ENCODE measurements at places on chromosomes 7 and 10. TPM values are rescaled to one million over a fixed set of nuclear protein-coding genes. Genes with fewer than 3 reads are reported as not detected.

Gene CHAT
- 7.4 TPM for total RNA-seq

Gene JAKMIP3
- total RNA-seq: 4.9 TPM

Gene SORCS1
- total RNA-seq: 25.6 TPM

Gene NACAD
- total RNA-seq: 6.8 TPM

Gene TAS2R3
- 17.0 TPM for total RNA-seq

Gene PRR15
- total RNA-seq: not detected

Gene OR2A42
- 0.45 TPM for total RNA-seq

Gene SPDYE16
- total RNA-seq: 0.27 TPM

Gene TMEM196
- total RNA-seq: 12.9 TPM

Gene AGR3
- total RNA-seq: not detected

DNA sequence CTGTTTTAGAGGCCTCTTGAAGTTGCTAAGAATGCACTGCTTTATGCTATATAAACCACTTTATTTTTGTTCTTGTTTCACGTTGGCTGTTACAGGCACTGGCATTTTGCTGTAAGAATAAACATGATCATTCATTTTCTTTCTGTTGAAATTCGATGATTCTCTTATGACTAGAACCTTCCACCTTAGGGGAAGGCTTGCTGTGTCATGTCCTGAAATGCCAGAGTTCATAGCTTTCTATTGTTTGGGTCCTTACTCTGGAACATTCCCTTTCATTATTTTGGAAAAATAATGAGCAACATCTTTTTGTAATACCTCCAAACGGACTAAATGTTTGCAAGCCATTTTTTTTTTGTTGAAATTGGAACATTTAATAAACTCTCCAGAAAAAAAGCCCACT lies 495.1 kb upstream of the POT1 start:
- DNase-seq: no peak

DNA sequence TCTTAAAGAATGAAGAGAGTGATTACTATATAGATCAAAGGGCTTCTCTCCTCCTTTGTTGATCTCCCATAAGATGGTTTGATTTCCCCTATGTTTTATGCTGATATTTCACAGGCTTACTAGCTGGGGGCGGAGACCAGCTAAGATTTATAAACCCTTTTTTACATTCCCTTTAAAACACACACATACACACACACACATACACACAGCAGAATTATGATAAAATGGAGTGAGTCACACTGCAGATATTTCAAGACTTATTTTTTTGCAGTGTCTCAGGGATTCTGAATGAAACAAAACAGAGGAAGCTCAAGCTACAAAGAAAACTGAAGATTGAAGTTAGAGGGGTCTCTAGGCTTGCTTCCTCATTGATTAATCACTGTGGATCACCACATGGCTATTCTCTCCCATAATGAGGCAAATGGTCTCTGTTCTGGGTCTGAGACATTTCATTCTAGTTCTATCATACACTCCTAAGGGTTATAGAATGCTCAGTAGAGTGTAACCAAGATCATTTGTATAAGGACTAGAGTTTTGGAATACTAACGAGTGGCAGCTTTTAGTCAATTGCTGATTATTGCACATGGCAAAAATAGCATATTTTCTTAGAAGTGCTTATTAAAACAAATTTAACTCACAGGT lies 18.6 kb downstream of the INA start:
- DNase-seq: no peak

DNA sequence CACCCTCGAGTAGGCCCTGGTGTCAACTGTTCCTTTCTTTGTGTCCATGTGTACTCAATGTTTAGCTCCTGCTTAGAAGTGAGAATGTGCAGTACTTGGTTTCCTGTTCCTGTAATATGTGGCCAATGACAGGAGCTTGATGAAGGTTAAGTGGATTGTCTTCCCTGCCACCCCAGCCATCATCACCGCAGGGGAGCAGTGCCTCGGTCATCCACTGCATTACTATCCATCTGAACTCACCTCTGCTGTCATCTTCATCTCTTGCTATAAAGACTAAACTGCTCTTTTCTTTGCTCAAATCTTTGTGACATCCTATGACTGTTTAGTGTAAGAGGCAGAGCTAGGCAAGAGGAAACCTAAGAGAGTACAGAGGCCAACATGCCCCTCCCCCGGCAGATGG lies 15.6 kb downstream of the ITIH2 start:
- no peak for DNase-seq

GRCh38 chr10:6108631-6109443 lies 20.0 kb downstream of the RBM17 start:
- peak; percentile 33 for DNase-seq

DNA sequence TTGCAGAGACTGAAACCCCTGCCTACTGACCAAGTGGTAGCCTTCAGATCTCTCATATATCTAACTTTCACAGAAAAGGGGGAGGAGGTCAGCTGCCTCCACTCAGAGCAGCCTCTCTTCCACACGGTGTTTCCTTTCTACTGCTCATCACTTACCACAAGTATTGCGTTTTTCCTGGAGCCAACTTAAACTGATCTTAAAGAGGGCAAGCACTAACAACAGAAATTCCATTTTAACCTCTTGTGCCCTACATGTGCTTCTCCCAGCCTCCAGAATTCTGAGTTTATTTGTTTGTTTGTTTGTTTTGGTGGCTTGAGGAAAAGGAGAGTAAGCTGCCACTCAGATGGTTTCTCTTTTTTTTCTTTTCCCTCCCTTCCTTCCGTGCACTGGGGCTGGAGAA lies 19.1 kb downstream of the SKIDA1 start:
- DNase-seq: no peak

- no peak for DNase-seq
Observed at GRCh38 chr10:89668386-89669071, 23.5 kb upstream of the PANK1 start.

DNA sequence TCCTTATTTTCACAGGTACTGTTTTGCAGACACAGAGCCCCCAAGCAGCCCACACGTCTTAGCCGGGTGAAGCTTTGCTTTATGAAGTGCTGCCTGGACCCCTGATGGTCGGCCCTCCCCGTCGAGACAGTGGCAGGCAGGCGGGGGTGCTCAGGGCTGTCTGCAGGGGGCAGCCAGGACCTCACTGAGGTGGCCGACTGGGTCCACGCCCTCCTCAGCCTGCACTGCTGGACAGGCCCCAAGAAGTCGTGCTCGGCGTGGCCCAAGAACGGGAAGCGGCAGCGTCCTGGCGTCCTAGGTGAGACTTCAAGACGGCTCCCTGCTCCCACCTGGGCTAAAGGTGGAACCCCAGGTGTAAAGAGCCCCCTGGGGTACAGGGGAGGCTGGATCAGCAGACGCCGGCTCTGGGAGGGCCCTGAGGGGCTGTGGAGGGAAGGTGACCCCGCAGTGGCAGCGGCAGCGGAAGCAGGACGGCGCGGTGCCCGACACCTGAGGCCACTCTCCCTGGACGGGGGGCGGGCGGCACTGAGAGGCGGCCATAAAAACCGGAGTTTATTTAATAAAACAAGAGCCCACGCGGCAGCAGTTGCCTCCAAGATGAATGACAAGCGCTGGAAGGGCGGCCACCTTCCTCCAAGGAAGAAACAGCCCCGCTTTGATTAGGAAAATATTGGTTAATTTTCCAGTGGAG lies 179.4 kb downstream of the ELFN1 start:
- DNase-seq: no peak

- DNase-seq: no peak
Observed at GRCh38 chr7:105006367-105007136, 7.5 kb upstream of the KMT2E start.

DNA sequence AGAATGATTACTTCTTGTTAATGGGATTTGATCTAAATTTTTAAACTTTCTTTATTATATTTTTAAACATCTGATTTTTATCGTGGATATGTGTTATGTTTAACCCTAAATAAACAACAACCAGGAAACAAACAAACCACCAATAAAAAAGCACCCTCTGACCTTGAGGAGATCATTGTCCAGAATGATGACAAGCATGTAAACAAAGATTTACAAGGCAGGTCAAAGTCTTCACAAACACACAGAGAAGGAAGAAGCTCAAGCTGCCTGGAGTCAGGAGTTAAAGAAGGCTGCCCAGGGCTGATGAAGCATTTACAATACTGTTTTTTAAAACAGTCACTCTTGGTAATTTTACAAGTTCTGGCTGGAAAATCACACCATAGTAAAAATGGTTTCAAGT lies 31.0 kb upstream of the EGFR start:
- no peak for DNase-seq

DNA sequence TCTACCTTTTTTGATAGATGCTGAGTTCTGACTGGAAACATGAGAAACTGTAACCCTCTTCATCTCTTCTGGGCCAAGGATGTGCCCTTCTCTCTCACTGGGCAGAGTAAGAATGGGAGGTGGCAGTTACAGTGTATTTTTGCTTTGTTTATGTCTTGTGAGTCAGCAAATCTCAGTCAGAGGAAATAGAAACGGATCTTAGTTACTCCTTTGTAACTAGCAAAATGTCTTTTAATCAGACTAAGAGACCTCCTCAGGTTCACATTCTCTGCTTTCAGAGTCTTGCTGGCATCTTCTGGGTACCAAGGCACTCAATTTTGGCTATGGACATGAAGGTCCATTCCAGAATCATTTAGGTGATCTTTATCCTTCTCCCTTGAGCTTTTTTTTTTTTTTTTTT lies 70.9 kb downstream of the HHEX start:
- DNase-seq: no peak

GRCh38 chr7:155995183-155995612 lies 182.9 kb upstream of the SHH start:
- DNase-seq: no peak

GRCh38 chr10:19385846-19386450 lies 337.3 kb downstream of the MALRD1 start:
- no peak for DNase-seq

DNA sequence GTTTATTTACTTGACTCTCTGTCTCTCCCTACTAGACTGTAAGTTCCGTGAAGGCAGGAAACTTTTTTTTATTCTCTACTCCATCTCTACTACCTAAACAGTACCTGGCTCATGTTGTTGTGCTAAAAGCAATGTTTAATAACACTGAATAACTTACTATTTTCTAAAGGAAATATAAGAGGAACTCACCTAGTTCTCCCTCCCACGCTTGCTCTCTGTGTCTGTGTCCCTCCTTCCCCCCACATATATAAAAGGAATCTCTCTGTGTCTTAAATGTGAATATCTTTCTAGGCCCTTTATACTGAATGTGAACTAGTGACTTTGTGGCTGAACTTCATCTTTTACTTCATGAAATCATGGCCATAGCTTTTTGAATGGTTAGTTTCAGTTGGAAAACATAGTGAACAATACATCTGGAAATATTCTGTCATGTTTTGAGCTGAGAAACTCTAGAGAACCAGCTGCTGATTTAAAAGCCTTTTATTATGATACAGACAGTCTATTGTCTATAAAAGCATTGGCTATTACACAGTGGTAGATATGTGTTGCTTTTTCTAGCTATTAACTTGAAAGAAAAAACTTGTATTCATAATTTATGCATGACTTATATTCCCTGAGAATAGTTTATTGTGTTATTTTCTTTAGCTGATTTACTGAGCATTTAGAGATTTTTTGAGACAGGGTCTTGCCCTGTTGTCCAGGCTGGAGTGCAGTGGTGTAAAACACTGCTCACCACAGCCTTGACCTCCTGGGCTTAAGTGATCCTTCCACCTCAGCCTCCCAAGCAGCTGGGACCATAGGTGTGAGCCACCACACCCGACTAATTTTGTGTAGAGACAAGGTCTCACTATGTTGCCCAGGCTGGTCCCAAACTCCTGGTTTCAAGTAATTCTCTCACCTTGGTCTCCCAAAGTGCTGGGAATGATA lies 42.5 kb downstream of the VCL start:
- no peak for DNase-seq

- no peak for DNase-seq
Observed at GRCh38 chr10:121594623-121595350, 3.5 kb downstream of the FGFR2 start.

DNA sequence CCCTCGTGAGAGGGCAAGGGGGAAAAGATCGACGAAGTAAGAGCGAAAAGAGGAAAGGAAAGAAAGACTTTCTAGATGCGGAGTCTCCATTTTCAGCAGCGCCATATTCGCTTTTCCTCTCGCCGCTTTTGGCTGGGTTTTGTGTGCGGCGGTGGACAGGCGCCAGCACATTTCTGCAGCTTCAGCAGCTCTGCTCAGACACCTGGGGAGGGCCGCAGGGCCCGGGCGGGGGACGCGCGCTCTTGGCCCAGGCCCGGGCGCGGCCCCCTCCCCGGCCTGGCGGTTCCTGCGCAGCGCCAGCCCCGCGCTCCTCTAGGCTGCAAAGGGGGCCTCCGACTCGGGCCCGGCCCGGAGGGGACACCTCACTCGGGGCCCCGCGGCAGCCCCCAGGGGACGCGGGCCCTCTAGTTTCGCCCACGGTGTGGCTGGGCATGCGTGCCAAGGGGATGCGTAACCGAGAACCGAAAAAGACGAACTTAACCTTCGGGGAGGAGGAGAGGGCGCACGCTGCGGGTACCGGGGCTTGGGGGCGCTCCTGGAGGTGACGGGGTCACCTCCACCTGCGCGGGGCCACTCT lies 34.5 kb upstream of the EBLN1 start:
- peak; percentile 76 for DNase-seq

- DNase-seq: no peak
Observed at GRCh38 chr7:74193054-74193453, 16.8 kb upstream of the LAT2 start.

DNA sequence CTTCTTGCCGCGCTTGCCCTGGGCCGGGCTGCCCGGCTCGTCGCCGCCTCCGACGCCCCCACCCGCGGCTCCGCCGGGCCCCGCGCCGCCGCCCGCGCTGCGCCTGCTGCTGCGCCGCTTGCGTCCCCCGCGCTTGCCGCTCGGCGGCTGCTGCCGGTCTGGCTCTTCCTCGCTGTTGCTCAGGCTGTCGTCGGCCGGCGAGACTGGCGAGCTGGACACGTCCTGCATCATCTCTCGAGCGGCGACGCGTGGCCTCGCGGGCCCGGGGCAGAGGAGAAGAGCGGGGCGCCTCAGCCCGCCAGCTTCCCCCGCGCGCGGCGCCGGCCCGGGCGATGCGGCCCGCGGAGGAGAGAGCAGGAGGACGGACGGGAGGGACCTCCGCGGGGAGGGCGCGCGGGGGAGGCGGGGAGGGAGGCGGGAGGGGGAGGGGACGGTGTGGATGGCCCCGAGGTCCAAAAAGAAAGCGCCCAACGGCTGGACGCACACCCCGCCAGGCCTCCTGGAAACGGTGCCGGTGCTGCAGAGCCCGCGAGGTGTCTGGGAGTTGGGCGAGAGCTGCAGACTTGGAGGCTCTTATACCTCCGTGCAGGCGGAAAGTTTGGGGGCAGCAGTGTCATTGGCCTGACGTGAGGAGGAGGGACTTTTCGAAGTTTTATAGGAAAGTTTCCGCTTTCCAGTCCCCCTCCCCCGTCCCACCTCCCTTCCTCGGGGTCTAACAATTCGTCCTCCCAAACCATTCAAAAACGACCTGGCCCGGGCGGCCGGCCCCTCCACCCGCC lies at the start of gene TWIST1:
TSS of gene TWIST1 (minus strand) at position 546 of the 779 bp plus-strand sequence. CDS start at position 231, 315 bp downstream.
- no peak for DNase-seq

DNA sequence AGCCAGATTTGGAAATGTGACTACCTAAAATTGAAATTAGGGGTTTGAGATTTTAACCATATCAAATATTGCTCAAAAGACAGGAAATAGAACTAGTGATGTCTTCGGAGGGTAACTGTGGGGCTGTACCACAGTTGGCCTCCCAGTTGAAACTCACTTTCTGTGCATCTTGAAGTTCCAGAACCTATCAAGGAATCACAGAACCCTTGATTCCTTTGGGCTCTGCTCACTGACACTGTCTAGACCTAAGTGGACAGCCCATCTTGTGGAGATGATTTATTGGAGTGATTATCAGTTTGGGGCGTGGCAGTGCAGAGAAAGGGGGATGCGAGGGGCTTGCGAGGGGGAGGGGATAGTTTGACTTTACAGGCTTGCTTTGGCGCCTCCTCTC lies 134.2 kb upstream of the GJD4 start:
- DNase-seq: no peak

- DNase-seq: no peak
Observed at GRCh38 chr10:95391164-95391563, 100.4 kb upstream of the PDLIM1 start.
